Stimulated activated CD8-positive, alpha-beta memory T cell treated with anti-CD3 and anti-CD28 coated beads, Interleukin-4, amount 100 ng/mL, for 1 hour (primary cell): ENCODE measurements at places on chromosomes 16 and 17.

- DNase-seq, result no peak
These were observed 19.7 kb downstream of the LUC7L3 start for GRCh38 chr17:50739098-50739497.

DNA sequence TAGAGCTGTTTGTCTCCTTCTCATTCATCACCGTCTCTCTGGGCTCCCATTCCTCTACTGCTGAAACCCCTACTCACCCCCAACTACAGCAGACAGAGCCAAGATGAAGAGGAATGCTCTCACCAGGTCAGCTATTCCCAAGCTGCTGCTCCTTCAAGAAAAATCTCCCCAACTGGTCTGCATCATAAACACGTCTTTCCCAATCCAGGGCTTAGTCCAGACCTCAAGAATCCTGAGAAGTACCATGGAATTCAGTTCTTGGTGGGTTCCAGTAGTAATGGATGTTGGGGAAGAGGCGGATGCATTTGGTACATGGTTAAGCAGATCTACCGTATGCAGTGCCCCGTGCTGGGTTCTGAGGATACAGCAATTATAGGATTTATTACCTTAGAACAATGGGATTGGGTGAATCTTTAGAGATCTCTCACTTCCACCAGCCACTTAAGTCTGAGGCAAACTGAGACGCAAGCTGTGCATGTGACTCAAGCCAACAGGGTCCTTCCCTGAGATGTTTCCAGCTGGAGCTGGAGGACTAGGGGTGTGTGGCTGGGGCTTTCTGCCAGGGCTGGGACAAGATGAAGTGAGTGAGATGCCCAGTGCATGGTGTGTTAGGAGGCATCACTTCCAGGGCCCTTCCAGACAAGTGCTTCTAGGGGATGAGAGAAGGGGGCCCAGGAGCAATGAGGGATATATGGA, 232.7 kb upstream of the CDH5 start:
- no peak for DNase-seq

DNA sequence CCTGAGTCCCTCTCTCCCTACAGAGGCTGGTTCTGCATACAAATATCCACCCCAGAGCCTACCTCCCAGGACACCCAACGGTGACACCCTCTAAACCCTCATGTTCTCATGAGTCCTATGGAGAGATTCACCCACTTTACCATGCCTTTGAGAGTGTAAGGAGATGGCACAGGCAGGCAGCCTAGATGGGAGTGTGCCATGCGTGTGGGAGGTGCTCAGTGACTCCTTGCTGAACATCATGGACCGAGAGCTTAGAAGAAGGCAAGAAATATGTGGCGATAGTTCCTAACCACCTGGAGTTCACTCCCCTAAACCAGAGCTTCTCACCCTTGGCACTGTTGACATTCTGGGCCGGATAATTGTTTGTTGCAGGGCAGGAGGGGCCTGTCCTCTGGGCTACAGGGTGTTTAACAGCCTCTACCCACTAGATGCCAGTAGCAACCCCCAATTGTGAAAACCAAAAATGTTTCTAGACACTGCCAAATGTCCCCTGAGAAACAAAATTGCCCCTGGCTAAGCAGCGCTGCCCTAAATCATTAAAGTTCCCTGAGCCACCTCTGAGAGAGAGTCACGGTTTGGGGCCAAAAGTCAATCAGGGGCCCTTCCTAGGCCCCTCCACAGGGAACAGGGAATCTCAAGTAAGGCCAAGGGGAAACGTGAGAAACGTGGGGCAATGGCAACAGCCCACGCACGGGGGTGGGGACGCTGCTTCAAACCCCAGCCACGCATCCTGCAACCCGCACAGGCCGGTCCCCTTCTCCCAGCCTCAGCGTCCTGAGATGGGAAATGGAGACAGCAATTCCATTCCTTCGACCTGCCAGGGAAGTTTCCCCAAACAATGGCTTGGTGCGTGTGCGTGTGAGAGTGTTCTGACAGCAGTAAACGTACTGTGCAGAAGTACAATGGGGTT, 66.8 kb downstream of the C16orf78 start:
- DNase-seq, result no peak

DNA sequence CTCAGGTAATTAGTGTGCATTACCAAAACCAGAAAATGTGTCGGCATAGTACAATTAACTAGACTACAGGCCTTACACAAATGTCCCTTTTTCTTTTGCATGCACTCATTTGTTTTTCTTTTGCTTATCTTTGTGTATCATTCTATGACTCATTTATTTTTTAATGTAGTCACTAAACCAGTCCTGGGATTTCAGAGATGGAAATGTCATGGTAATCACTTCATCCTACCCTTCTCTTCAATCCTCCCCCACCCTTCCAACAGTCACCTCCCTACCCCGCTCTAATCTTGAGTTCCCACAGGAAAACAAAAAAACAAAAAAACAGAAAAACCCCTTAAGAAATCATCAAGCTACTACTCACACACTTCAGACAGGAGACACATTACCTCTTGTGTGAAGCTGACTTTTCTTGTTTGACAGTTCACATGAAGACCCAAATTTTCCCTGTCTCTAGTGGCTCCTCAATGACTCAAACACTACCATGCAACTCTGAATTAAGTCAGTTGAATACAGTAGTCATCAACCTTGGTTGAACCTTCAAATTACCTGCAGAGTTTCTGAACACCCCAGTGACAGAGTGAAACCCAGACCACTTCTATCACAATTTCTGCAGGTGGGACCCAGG, 242.4 kb upstream of the SALL1 start:
- DNase-seq, result no peak

- no peak for DNase-seq
These were observed 474.6 kb downstream of the PMP22 start for GRCh38 chr17:14790521-14790920.

GRCh38 chr17:78180083-78180482, 6.8 kb downstream of the TK1 start:
- no peak for DNase-seq

- no peak for DNase-seq
These were observed 15.6 kb downstream of the SNX29 start for GRCh38 chr16:11992008-11992584.

- DNase-seq, result peak; percentile 58
These were observed 26.8 kb downstream of the TRAP1 start for GRCh38 chr16:3690470-3690928.

DNA sequence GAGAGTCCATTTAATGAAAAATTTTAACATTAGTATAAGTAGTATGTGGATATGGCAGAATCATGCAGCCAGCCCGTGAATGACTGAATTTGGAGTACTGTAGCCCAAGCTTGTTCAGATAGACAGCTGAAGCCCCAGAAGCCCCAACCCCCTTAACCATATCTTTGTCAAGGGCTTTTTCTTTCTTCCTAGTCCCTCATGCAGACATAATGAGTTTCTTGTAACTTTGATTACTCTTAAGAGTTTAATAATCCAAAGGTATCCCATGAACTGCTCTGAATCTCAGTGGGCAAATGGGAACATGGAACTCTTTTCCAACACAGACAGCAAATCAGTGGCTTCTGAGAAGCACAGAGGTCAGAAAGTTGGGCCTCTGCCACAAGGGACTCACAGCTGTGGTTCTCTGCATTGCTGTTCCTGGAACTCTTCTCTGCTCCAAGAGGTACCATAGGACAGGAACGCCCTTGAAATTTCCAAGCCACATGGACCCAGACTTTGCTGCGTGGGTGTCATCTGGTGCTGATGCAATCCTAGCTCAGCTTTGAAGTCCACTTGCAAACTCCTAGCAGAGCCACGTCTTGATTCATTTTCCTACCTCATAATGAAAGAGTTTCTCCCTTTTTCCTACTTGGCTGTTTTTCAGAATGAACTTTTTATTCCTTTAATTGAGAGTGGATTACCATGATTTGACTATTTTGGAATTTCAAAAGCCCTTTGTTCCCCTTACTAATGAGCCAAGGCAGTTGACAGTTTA, 18.1 kb downstream of the LYRM1 start:
- no peak for DNase-seq

DNA sequence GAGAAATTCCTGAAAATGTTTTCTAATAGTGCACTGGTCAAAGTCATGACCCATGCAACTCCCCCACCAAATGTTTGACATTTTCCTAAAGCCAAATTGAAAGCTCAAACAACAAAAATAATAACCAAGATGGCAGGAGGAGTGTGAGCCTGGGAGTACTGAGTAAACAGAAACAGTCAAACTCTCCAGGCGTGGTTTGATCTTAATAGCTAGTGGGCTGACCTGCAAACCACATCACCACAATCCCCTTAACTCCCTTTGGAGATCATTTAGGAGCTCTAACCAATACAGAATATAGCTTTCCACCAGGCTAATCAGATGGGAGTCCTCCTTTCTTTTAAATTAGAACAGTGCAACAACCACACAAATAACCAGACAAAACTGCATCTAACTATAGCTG, 19.2 kb upstream of the MEIOC start:
- no peak for DNase-seq

GRCh38 chr17:76268015-76268749, 3.0 kb downstream of the UBALD2 start:
- DNase-seq, result no peak

GRCh38 chr16:22765479-22765878, 48.5 kb upstream of the HS3ST2 start:
- DNase-seq, result no peak

DNA sequence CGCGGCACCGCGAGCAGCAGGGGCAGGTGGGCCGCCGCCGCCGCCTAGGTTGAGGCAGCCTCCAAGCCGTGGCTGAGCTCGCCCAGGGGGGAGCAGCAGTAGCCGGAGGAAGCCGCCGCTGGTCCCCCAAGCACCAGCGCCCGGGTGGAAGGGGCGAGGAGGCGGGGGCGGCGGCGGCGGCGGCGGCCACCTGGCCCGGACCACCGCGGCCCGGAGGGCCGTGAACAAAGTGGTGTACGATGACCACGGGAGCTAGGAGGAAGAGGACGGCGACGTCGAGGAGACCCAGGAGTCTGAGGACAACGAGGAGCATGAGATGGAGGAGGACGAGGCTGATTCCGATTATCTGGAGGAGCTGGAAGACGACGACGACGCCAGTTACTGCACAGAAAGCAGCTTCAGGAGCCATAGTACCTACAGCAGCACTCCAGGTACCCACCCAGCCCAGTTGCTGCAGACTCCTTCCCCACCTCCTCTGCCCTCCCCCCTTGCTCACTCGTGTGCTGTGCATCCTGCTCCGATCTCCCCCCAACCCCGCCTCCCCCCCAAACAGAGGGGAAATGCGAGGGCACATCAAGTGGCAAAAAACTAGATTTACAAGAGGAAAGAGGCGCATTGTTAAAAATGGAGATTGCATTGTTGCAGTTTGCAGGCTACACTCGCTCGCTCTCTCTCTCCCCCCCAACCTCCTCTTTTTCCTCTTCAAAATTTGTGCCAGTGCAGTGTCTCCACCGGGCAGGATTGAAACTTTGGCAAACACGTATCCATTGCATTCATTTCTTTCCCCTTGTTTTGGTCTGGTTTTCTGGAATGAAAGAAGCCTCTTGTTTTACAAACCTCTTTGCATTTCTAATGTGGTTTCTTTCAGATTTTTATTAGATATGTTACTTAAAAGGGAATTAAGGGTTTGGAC, 41.8 kb upstream of the AMZ2 start:
- no peak for DNase-seq

GRCh38 chr17:79609049-79609589, 1.7 kb downstream of the RBFOX3 start:
- no peak for DNase-seq

DNA sequence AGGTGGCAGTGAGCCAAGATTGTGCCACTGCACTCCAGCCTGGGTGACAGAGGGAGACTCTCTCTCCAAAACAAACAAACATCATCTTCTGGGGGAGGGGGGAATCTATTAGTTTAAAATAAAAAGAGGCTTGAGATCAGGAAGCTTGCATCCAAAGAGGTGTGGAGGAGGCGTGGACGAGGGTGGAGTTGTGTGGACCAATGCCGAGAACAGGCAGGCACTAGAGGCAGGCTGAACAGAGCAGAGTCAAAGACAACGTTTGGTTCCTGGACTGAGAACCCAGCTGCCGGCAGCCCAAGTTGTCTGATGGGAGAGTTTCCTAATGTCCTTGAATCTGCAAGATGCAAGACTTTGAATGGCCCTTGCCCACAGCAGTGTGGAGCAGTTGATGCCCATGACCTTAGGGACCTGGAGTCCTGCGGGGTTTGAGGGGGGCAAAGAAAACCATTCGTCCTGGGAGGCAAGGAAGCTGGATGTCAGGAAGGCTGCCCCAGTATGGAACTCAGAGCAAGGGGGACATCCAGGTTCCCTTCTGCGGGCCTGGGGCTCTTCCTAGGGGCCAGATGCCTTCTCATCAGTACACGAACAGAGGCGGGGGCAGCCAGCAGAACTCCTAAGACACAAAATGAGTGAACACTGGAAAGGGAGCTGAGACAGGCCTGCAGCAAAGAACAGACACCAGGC, 9.2 kb downstream of the TBC1D16 start:
- no peak for DNase-seq

DNA sequence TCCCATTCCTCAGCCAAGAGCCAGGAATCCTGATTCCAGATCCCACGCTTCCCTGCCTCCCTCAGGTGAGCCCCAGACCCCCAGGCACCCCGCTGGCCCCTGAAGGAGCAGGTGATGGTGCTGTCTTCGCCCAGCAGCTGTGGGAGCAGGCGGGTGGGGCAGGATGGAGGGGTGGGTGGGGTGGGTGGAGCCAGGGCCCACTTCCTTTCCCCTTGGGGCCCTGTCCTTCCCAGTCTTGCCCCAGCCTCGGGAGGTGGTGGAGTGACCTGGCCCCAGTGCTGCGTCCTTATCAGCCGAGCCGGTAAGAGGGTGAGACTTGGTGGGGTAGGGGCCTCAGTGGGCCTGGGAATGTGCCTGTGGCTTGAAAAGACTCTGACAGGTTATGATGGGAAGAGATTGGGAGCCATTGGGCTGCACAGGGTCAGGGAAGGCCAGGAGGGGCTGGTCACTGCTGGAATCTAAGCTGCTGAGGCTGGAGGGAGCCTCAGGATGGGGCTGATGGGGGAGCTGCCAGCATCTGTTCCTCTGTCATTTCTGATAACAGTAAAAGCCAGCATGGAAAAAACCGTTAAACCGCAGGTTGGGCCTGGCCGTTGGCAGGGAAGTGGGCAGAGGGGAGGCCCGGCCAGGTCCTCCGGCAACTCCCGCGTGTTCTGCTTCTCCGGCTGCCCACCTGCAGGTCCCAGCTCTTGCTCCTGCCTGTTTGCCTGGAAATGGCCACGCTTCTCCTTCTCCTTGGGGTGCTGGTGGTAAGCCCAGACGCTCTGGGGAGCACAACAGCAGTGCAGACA, at the start of gene SPN:
SPN (plus strand) TSS at position 232 of the 791 bp plus-strand sequence; CDS start at position 714, 482 bp downstream.
- no peak for DNase-seq

GRCh38 chr16:87044829-87045228, 272.4 kb downstream of the C16orf95 start:
- DNase-seq, result no peak
